ENCODE measurements at places on chromosomes 5 and 9.

DNA sequence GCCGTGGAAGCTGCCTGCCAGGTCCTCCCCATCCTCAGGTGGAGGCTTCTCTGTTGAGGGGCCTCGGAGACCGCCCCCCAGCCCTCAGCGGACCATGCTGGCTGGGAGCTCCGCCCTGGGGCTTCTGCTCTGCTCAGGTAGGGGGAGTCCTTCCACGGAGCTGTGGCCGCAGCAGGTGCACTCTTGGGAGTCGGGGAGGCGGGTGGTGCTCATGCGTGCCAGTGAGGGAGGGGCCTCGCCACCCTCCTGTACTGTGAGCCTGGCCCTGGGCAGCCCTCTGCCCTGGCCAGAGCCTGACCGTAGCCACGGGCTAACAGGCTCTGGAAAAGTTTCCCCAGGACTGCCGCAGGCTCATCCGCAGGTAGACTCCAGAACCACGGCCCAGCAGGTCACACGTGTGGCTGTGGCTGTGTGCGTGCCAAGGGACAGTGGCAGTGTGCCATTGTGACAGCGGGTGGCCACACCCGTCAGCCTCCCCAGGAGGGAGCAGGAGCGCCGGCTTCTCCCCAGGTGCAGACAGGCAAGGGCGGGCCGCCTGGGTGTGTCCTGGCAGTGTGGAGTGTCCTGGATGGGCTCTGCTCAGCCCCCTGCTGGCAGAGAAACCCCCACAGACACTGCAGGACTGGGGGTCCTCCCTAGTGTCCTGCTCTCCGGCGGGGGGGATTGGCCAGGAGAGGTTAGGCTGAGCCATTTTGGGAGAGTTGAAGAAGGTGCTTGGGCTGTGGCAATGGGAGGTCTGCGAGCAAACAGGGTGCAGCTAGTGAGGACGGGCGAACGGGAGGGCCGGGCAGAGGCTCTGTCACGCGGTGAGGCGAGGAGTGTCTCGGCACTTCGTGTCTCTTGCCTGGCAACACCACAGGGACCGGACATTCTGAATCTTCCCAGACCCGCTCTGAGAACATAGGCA, 29.5 kb downstream of the TPPP start:
- DNase-seq: no peak

GRCh38 chr5:76325326-76325725, 77.8 kb upstream of the IQGAP2 start:
- no peak for DNase-seq

DNA sequence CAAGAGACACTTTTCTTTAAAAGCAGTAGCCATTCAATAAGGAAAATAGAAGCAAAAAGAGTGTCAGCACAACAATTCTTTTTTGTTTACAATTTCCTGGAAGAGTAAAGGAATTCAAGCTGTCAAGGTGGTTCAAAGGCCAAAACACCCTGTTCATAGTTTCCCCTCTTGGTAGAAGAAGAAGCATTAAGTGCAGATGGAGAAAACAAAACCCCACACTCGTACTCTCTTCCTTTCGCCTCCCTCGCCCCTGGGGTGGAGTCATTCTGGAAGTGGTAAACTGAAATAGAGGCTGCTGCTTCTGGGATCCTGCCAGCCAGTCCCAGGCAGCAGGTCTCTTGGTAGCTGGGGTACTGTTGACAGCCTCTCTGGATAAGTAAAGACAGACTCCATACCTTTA, 105.0 kb downstream of the ANKRD55 start:
- peak; percentile 44 for DNase-seq

- DNase-seq: no peak
Observed at GRCh38 chr5:129903466-129904101, 681 bp upstream of the CHSY3 start.

- DNase-seq: no peak
Observed at GRCh38 chr5:110894805-110895204, 156.0 kb downstream of the SLC25A46 start.
